Neural crest cell (in vitro differentiated cells): ENCODE measurements at places on chromosomes 5 and 9. TPM values are rescaled to one million over a fixed set of nuclear protein-coding genes. Genes with fewer than 3 reads are reported as not detected.

CRHBP gene
- total RNA-seq = 0.20 and 0.21 TPM in 2 replicates

FAM13B gene
- 47.1 and 49.1 TPM in 2 replicates for total RNA-seq

- peak; percentile 78 for DNase-seq
- no peak overlapping the region for H3K27ac ChIP-seq
- H3K4me1 ChIP-seq = peaks cover 11% of the 10 kb centered on the region
- no peaks in the 10 kb centered on the region for H3K36me3 ChIP-seq
- H3K4me3 ChIP-seq = no peak overlapping the region
Measured at GRCh38 chr9:136629879-136630661, 32.6 kb upstream of the EGFL7 start.

GRCh38 chr9:804026-804425, 37.5 kb upstream of the DMRT1 start:
- no peak overlapping the region for H3K27ac ChIP-seq
- H3K27me3 ChIP-seq = peaks cover 2% of the 10 kb centered on the region
- H3K4me1 ChIP-seq = peaks cover 9% of the 10 kb centered on the region
- H3K36me3 ChIP-seq = no peaks in the 10 kb centered on the region
- no peak for DNase-seq

- H3K27ac ChIP-seq = no peak overlapping the region
- no peak overlapping the region for H3K4me3 ChIP-seq
- H3K27me3 ChIP-seq = no peaks in the 10 kb centered on the region
- no peak for DNase-seq
- no peaks in the 10 kb centered on the region for H3K4me1 ChIP-seq
Measured at GRCh38 chr9:75907923-75908322, 17.4 kb downstream of the PCSK5 start.

DNA sequence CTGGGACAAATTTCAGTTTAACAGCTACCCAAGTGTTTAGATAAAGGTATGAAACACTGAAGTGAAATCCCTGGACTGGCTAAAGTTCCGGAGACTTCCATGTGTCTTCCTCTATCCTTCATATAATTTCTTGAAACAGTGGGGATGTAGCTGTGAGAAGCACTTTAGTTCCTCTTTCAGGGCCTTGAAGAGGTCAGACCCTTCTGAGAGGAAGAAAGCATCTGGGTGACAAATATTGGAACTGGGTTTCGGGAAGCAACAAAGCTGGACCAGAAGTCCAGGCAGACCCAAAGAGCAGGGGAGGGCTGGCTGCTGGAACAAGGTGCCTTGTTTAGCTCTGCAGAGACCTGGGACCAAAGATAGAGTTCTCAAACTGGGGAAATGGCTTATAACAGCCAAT, 75.4 kb upstream of the ZFAND5 start:
- H3K36me3 ChIP-seq = no peaks in the 10 kb centered on the region
- H3K4me3 ChIP-seq = no peak overlapping the region
- no peaks in the 10 kb centered on the region for H3K27me3 ChIP-seq
- no peak overlapping the region for H3K27ac ChIP-seq
- peaks cover 20% of the 10 kb centered on the region for H3K4me1 ChIP-seq
